CD4-positive, alpha-beta T cell treated with Interleukin-15 for 4 hours (primary cell): ENCODE measurements at places on chromosomes 3 and 15.

DNA sequence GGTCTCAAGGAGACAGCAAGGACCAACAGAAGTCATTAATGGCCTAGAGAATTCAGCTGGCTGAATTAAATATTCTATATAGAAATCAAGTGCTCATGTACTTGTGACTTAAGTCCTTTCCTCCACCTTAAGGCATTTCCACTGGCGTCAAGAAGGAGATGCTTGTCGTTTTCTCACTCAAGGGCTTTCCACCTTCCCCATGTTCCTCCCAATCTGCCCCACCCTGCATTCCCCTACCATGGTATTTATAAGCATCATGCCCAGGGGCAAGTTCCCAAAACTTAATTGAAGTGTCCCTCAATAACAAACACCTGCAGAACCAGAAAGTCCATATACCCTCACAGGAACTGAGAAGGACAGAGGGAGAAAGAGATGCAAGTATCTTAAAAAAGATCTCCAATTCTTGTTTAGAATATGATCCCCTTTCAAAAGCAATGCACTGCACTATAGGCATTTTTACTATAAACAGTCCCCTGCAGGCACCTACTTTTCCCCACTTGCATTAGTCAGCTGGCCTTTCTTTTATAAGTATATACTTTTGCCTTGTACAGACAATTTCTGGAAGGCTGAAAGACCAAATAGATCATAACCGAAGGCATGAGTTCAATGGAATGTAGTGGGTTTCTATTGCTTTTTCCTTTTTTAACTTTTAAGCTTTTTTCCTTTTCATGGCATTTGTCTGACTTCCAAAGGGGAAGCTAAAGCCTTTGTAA, 29.6 kb downstream of the TMEM39A start:
- DNase-seq = no peak

- DNase-seq = no peak
These were observed 34.5 kb upstream of the TRPM1 start for GRCh38 chr15:31136016-31136415.

DNA sequence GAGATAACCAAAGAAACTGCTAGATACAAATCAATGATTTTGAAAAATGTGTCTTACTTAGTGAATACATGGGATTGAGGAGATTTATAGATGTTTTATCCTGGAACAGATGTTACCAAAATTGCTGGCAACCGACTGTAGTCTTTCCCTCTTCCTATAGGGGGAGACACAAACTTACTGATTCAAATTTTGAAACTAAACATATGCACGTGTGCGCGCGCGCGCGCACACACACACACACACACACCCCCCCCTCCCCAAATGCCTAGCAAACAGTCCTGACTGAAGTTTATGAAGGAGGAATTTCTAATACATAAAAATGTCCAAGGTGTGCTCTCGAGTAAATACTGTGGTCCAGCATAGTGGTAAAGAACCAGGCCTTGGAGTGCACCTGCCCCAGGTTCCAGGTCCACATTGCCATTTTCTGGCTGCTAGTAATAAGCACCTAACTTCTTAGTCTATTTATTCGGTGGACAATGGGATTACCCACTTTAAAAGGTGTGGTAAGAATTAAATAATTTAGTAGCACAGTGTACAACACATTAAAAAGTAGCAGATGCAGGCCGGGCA, 18.5 kb upstream of the C3orf62 start:
- peak; percentile 27 for DNase-seq

DNA sequence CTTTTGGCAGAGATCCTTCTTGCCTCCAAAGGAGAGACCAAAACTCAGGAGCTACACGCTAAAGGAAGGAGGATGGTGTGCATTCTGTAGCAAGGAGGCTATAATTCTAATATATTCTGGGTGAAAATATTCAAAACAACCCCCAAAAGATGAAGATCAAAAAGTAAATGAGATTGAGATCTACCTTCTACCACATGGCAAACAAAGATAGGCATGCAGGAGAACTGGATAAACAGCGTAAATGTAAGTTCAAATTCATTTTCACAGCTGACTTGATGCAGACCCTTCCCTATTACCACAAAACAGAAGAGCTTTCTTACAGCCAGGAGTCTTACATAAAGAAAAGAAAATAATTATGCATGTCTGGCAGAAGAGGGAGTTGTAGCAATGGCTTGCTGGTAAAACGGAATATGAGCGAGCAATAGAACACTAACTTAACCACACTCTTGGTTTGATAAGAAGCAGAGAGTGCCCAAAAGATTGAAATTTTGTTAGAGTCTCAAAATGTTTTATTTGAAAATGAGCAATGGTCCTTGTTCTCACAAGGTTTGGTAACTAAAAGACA, 272.7 kb downstream of the MECOM start:
- no peak for DNase-seq

GRCh38 chr3:126450744-126451143, 24.9 kb downstream of the ZXDC start:
- DNase-seq = no peak

- DNase-seq = no peak
These were observed 108.2 kb upstream of the PROK2 start for GRCh38 chr3:71893122-71893521.

GRCh38 chr3:185677146-185677829, 91.2 kb downstream of the SENP2 start:
- no peak for DNase-seq

- peak; percentile 58 for DNase-seq
These were observed 185.2 kb downstream of the KLF13 start for GRCh38 chr15:31511707-31512310.

GRCh38 chr3:12995389-12996180, 77.6 kb downstream of the IQSEC1 start:
- DNase-seq = no peak

DNA sequence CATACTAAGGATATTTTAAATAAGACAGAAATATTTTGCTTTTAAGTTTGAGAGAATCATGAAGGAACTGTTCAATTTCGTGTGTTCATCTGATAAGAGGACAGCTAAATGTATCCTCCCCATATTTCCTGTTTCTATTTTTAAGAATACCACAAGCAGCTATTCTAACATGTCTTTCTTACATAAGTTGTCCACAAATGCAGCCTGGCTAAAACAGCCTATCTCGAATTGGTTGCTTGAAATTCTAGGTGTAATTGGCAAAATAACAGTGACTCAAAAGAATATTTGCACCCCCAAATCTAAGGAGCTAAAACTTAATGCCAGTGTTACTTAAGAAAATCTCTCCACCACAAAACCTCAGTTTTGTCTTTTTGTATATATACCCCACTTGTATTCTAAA, 35.0 kb downstream of the BTLA start:
- peak; percentile 35 for DNase-seq

- no peak for DNase-seq
These were observed 27.7 kb downstream of the SACM1L start for GRCh38 chr3:45716790-45717336.

DNA sequence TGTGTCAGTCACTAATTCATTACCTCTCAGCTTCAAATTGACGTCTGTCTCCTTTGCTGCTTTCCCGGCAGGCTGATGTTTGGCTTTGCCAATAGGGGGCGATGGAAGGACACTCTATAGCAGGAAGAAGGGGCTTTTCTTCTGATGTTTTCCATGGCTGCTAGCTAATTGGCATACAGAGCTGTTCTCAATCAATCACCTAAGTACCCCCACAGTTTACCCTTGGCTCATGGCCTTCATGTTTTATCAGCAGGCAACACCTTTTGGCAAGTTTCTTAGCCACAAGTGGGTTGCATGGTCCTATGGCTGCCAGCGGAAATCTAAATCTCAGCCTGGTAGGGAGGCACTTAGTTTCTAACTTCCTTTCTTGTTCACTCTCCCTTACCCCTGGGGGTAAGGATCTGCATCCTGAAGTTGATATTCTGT, 45.0 kb downstream of the ESYT3 start:
- DNase-seq = peak; percentile 23

DNA sequence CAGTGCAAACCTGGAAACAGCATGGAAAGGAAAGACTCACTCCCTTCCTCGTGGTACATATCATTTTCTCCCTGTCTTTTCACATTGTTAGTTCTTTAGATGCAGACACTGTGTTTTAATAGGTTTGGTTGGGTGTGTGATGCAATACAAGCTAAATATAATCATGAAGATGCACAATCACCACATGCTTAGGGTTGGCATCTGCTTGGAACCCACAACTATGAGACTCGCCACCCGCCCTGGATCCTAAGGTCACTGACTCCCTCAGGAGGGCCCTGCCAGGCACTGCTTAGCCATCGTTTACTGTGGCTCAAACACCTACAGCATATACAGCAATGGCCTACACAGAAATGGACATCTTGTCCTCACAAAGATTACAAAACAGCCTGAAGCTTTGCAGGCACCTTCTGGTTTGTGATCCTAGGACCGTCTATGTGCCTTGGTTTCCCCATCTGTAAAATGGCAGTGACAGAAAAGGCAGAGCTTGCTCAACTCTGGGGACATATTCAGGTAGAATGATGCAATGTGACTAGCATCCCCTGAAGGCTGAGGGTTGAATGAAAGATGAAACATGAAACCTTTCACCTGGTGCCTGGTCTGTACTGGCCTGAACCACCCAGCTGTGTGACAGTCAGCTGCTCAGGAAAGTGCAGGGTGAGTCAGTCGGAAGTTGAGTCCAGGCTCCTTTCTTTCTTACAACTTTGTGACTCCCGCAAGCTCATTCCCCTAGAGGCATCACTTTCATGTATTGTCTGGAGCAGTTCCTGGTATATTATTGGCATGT, 123.6 kb upstream of the PFN2 start:
- DNase-seq = no peak
